ENCODE measurements at places on chromosomes 6 and 20.

- DNase-seq, result no peak
These were observed 191.7 kb upstream of the ZNF217 start for GRCh38 chr20:53785320-53785719.

DNA sequence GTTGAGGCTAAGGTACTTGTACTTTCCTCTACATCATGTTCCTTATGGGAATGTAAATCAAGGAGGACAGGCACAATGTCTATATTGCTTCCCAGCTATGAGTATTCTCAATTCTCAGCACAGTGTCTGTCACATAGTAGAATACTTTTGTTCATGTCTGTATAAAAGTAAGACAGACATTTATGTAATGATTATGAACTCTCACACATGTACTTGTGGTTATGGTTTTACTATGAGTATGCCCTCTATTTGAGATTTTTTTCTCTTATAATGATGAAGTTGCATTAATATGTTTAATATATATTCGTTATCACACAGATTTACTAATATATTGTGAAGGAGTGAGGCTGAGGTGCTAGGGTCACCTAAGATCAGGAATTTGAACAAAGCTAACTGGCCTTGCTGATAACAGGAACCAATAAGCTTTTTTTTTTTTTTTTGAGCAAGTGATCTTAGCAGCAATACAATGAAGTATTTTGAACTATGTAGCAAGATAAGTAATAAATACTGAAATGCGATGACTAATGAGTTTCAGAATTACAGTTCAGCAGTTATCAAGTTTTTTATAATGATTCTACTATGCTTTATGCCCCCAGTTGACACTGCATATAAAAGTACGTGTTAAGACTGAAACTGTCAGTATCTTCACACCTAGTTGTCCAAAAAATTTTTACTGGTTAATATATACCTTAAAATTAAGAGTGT lies 623.1 kb downstream of the HTR1B start:
- DNase-seq, result no peak

GRCh38 chr6:7138921-7139358 lies 31.2 kb downstream of the RREB1 start:
- DNase-seq, result no peak

GRCh38 chr6:158910484-158911440 lies 89.2 kb downstream of the RSPH3 start:
- no peak for DNase-seq

DNA sequence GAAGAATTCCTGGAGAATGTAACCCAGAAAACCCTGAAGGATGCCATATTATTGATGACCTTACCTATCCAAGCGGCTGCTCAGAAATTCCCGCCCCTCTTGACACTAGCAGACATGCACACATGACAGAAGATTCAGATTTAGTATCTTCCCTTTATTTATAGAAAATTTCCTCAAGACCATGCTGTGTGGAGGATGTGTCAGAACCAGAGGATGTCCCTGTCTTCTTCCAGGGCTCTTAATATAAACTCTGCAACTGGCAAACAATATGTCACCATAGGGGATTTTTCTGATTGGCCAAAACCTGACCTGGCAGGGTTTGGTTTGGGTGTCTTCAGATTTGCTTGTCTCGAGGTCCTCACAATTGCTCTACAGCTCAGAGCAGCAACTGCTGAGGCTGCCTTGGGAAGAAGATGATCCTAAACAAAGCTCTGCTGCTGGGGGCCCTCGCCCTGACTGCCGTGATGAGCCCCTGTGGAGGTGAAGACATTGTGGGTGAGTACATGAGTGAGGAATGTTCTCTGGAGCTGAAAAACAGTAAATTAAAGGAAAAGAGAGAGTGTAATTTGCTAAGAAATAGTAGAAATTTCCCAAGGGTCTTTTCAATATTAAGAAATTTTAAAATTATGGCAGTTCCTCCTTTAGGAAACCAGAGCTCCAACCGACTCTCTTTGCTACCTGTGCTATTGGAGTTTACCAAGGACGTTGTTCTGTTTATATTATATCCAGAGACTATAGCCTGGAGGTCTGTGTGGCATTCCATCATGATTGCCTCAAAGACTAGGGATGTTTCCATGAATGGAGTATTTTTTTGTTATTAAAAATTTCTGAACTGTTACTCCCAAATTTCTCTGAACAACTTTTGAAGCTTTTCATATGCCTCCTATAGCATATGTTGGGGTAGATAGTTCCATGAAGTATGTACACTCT lies at the start of gene HLA-DQA2:
Gene HLA-DQA2 (plus strand): TSS at position 361 of the 930 bp plus-strand sequence. CDS start 53 bp downstream, at position 414.
- DNase-seq, result no peak

DNA sequence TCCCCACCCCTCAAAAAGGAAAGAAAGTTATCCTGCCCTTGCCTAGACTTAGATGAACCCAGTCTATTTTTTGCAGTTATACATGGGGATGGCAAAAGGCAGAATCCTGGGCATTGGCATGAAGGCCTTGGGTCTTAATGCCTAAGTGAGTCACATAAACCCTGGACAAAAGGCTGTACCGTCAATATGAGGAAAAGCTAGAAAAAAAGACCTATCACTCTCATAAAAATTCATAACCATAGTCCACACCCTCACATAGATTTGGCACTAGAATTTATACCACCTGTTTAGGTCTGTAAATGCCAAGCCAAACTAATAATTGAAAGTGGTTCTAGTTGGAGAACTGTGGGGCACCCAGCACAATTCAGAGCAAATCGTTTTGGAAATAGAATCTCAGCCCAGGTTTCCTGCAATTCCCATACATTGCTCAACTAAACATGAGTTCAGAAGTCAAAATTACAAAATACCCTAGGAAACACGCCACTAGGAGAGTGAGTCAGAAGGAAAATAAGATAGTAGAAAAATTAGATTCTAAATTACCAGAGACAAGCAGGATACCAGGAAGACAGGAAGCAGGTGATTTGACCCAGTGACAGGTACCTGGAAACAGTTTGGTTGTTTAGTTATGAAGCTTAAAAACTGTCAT lies 70.4 kb upstream of the FUCA2 start:
- DNase-seq, result no peak

Data from LoVo (cell line).